ENCODE measurements at places on chromosomes 6 and 20.
A peak's percentile ranks its signal among the peaks of the same experiment; 100 is the strongest.

GRCh38 chr20:44188752-44189151 is 1.8 kb upstream of the JPH2 start:
- DNase-seq: no peak

DNA sequence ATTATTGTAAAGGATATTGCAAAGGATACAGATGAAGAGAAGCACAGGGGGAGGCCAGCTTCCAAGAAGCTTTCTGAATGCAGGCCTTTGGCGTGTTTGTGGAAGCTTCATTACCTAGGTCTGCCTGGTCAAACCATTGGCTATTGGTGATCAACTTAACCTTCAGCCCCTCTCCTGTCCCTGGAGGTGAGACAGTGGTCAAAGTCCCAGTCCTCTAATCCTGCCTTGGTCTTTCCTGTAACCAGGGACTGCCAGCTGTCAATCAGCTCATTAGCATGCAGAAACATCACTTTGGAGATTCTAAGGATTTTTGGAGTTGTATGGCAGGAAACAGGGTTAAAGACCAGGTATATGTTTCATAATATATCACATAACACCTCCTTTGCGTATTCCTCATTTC is 13.0 kb downstream of the RIN2 start:
- no peak for DNase-seq

DNA sequence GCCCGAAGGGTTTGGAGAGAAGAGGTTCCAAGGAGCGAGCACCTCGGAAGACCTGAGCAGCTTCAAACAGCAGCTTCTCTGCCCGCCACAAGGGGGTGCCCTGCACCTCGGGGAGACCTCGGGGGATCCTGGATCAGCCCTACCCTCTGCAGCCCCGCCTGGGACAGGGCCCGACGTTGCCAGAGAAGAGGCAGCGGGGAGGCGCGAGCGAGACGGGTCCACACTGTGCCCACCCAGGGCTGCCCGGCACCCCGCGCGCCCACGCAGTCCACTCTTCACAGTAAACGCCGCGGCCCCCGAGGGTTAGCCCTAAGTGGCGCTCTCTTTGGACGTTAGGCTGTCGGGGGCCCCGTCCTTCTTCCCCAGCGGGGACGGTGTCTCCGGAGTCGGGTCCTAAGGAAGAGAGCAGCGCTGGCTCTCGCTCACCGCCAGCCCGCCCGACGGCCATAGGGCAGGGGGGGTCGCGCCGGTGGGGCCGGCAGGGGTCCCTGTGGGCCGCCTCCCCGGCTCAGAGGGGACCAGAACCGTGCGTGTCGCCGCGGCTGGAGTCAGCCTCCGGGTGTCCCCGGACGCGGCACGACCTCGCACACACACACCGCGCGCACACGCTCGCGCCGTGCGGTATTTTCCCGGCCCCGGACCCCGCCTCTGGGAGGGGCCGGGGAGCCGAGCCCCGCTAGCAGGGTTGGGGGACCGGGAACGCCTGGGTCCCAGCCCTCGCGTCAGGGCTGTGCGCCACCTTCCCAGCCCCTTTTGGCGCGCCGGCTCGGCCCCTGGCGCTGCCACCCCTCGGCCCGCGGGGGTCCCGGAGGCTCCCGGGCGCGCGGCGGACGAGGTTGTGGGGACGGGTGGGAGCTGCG is 929 bp downstream of the CDH22 start:
- DNase-seq: peak; percentile 54

- DNase-seq: no peak
Measured at GRCh38 chr6:81774542-81774941, 22.1 kb upstream of the TENT5A start.

DNA sequence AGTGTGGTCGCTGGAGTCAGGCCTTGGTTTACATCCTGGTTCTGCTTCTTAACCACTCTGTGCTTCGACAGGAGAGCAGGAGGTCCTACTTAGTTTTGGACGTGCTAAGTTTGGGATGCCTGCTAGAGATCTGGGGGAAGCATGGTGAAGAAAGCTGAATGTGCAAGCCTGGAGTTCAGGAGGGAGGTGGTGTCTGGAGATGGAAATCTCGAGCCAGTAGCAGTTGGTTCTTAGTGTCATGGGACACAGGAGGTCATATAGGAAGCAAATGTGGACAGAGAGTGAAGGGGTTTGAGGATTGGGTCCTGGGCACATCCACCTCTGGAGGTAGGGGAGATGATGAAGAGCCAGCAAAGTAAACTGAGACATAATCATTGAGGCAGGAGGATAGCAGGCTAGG is 131.4 kb downstream of the SYCP2 start:
- DNase-seq: no peak

DNA sequence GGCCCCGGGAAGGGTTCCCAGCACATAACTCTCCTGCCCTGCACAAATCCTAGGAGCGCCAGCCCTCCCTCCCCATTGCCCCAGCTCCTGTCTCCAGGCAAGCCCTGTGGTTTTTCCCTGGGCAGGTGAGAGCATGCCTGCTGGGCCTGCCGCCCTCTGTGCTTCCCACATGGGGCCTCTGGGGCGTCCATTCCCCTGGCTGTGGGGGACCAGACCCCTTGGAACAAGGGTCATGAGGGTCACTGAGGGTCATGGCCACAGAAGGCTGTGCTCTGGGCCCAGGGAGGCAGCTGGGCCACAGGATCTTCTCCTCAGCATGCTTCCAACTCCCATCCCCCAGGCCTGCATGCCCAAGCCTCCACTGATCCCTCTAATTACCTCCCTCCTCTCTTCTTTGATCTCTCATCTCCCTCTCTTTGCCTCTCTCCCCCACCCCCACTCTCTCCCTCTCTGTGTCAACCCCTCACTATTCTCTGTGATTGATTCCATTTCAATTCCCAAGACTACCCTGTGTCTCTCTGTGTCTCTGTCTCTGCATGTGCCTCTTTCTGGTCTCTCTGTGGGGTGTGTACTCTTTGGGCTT is 6.1 kb downstream of the MDFI start:
- DNase-seq: no peak

Measured in stimulated activated CD8-positive, alpha-beta memory T cell treated with anti-CD3 and anti-CD28 coated beads, Interleukin-7, amount 100 ng/mL, for 4 hours (primary cell).